Activated CD8-positive, alpha-beta T cell treated with anti-CD3 and anti-CD28 coated beads for 36 hours (primary cell): ENCODE measurements at places on chromosomes 12 and 14. TPM values are rescaled to one million over a fixed set of nuclear protein-coding genes. Genes with fewer than 3 reads are reported as not detected.

DNA sequence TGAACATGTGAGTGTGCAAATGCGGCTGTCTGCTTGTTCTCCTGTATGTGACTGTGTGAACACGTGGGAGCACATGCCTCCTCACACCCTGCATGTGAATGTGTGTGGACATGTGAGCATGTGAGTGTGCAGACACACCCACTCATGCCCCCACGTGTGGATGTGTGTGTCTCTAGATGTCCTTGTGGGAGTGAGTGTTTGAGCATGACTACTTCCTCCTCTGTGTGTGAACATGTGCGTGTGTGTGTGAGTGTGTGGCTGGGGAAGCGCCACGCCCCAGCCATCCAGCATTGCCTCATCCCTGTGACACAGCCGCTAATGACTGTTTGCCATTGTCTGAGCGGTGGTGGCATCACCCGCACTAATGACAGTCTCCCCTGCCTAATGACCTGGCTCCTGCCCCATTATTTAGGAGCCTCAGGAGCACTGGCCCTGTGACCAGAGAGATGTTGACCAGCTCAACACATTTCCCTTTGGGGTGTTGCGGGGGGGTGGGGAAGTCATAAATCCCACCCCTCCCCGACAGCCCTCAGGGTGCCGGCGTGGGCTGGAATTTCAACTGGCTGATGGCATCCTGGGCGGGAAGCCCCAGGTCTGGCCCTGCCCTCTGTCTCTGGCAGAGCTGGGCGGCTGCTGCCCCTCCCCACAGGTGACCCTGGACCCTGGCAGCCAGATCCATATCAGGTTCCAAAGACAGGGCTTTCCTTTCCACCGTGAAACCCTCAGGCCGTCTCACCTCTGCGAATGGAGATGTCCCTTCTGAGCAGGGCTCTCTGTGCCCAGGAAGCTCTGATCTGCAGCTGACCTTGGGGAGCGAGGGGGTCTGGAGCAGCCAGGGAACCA, 11.5 kb upstream of the KRT80 start:
- no peak overlapping the region for H3K4me3 ChIP-seq
- peaks cover 8% of the 10 kb centered on the region for H3K27me3 ChIP-seq
- H3K36me3 ChIP-seq, result no peaks in the 10 kb centered on the region
- H3K27ac ChIP-seq, result no peak overlapping the region
- H3K4me1 ChIP-seq, result peaks cover 6% of the 10 kb centered on the region
- DNase-seq, result peak; percentile 42

GRCh38 chr12:29073631-29074239, 75.3 kb upstream of the FAR2 start:
- H3K27ac ChIP-seq, result no peak overlapping the region
- DNase-seq, result peak; percentile 15
- peaks cover 10% of the 10 kb centered on the region for H3K27me3 ChIP-seq
- no peaks in the 10 kb centered on the region for H3K36me3 ChIP-seq

The KRT1 gene
- total RNA-seq, result not detected

- DNase-seq, result no peak
- peaks cover 29% of the 10 kb centered on the region for H3K27me3 ChIP-seq
- H3K36me3 ChIP-seq, result no peaks in the 10 kb centered on the region
- no peaks in the 10 kb centered on the region for H3K4me1 ChIP-seq
Observed at GRCh38 chr12:107857191-107857590, 82.7 kb downstream of the ASCL4 start.

The GLS2 gene
- total RNA-seq, result 7.3 TPM

DNA sequence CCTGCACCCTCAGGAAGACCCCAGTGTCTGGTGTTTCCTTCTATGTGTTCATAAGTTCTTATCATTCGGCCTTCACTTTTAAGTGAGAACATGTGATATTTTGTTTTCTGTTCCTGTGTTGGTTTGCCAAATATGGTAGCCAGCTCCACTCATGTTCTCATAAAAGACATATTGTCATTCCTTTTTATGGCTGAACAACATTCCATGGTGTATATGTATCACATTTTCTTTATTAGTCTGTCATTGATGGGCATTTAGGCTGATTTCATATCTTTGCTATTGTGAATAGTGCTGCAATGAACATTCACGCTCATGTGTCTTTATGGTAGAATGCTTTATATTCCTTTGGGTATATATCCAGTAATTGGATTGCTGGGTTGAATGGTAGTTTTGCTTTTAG, 645.1 kb downstream of the SLC16A7 start:
- no peak overlapping the region for H3K4me3 ChIP-seq
- DNase-seq, result no peak
- H3K27me3 ChIP-seq, result no peaks in the 10 kb centered on the region

DNA sequence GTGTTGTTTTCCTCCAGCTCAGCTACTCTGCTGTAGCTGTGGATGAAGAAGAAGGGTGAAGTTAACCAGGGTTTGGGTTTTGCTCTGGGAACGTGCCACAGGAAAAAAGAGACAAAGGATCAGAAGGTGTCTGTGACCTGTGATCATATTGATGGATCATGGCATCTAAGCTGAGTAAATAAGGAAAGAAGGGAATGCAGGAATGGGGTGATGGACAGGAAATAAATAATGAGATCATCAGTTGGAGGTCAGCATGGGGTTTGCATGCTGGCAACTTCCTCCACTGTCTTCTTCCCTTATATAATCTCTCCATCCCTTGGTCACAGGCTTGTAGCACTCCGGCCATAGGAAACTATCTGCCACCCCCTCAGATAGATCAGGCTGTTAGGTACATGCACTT, 430.3 kb upstream of the PDE3A start:
- no peak overlapping the region for H3K4me3 ChIP-seq
- no peak overlapping the region for H3K27ac ChIP-seq
- H3K36me3 ChIP-seq, result no peaks in the 10 kb centered on the region
- DNase-seq, result no peak

DNA sequence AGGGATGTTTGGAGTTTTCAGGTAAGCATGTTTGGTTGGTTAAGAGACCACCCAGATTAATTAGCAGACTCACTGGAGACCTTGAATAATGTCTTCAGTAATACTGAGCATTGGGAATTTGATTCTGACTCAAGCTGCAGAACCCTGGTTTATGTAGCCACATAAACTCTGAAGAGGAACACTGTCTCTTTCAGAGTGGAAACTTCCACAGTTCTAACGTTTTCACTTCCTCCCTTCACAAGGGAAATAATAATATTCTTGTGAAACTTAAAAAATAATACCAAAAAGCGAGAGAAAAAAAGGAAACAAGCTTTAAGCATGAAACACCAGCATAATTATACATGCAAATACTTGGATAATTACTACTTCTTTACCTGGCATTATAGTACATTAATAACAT, 40.0 kb upstream of the ST8SIA1 start:
- H3K4me3 ChIP-seq, result no peak overlapping the region
- no peaks in the 10 kb centered on the region for H3K36me3 ChIP-seq
- no peak for DNase-seq
- H3K27me3 ChIP-seq, result no peaks in the 10 kb centered on the region
- H3K27ac ChIP-seq, result no peak overlapping the region
- H3K4me1 ChIP-seq, result peaks cover 4% of the 10 kb centered on the region

The INHBC gene
- total RNA-seq, result 0.16 TPM

The TEX22 gene
- total RNA-seq, result 2.2 TPM

DNA sequence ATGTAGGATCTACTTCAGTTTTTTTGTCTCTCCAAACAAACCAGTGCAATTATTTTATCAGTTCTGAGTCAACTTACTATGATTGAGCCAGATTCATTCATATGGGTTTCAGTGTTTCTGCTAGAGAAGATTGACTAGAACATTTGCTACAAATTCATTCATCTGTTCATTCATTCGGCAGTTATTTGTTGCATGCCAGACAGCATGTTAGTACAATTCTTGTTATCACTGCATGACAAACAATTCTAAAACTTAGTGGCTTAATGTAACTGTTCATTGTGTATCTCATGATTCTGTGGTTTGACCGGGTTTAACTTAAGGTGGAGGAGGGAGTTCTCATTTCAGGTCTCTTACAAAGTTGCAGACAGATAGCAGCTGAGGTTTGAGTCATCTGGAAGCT, 52.3 kb downstream of the POLR3B start:
- no peak for DNase-seq
- H3K27me3 ChIP-seq, result no peaks in the 10 kb centered on the region
- H3K4me1 ChIP-seq, result peaks cover 7% of the 10 kb centered on the region
- peaks cover 24% of the 10 kb centered on the region for H3K36me3 ChIP-seq
- no peak overlapping the region for H3K27ac ChIP-seq

The PTPRR gene
- not detected for total RNA-seq

DNA sequence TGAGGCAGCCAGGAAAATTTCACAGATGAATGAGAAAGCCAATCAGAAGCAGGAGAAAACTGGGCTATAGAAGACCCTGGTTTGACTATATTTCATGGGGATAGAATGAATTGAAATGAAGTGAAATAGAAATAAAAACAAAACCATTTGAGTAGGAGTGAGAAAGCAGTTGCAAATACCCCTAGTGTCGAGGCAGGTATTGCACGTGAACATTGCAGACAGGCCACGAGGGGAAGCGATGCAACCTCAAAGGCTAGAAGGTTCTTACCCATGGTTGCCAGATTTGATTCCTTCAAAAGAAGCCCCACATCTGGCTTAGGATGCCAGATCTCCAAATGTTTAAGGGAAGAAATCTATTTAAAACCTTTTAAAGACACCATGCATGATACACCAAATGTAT, 648.9 kb downstream of the VRK1 start:
- no peaks in the 10 kb centered on the region for H3K27me3 ChIP-seq
- H3K27ac ChIP-seq, result no peak overlapping the region
- H3K4me3 ChIP-seq, result no peak overlapping the region
- DNase-seq, result peak; percentile 56
- H3K4me1 ChIP-seq, result peaks cover 26% of the 10 kb centered on the region

DNA sequence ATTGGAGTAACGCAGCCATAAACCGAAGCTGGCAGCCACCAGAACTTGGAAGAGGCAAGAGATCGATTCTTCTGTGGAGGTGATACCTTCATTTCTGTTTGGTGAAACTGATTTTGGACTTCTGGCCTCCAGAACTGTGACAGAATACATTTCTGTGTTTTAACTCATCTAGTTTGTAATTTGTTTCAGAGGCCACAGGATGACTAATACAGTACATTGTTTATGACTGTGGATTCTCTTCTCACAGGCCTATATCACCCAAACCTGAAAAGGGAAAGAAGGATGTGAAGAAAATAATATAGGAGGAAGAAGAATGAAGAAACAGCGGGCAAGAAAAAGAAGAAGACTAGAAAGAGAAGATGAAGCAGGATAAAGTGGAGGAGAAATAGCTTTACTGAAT, 263.8 kb upstream of the DIO2 start:
- no peak for DNase-seq
- H3K36me3 ChIP-seq, result peaks cover 2% of the 10 kb centered on the region
- no peak overlapping the region for H3K27ac ChIP-seq
- H3K27me3 ChIP-seq, result no peaks in the 10 kb centered on the region
- H3K4me3 ChIP-seq, result no peak overlapping the region
- H3K4me1 ChIP-seq, result no peaks in the 10 kb centered on the region

The KCNMB4 gene
- 1.0 TPM for total RNA-seq

GRCh38 chr12:131093604-131093955, 139.9 kb downstream of the ADGRD1 start:
- peaks cover 24% of the 10 kb centered on the region for H3K4me1 ChIP-seq
- H3K27ac ChIP-seq, result peak overlapping the region; percentile 69
- no peaks in the 10 kb centered on the region for H3K36me3 ChIP-seq
- peaks cover 5% of the 10 kb centered on the region for H3K27me3 ChIP-seq

GRCh38 chr14:51479584-51480325, 172.0 kb upstream of the FRMD6 start:
- H3K4me1 ChIP-seq, result no peaks in the 10 kb centered on the region
- no peak overlapping the region for H3K27ac ChIP-seq
- DNase-seq, result no peak
- H3K36me3 ChIP-seq, result no peaks in the 10 kb centered on the region
- H3K4me3 ChIP-seq, result no peak overlapping the region

DNA sequence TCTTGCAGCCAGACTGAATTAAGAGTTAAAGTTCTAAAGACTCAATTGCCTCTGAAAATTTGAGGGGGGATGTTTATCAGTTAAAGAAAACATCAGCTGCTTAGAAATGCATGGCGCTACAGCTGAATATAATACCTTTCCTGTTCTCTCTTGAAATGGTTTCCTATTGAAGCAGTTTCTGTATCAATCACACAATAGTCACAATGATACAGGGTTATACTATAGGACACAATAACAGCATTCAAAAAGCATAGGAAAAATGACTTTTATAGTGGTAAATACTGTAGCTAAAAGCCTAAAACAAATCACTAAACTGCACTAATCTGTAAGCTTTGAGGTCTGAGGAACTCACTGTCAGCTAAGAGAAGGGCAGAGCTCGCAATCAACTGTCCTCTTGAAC, 15.2 kb downstream of the MDGA2 start:
- no peak for DNase-seq
- H3K4me1 ChIP-seq, result no peaks in the 10 kb centered on the region
- H3K27me3 ChIP-seq, result no peaks in the 10 kb centered on the region
- H3K36me3 ChIP-seq, result no peaks in the 10 kb centered on the region

The PSMA3 gene
- total RNA-seq, result 378 TPM

The AMN1 gene
- total RNA-seq, result 4.1 TPM

- no peak for DNase-seq
- H3K27me3 ChIP-seq, result peaks cover 24% of the 10 kb centered on the region
- H3K27ac ChIP-seq, result no peak overlapping the region
- H3K4me3 ChIP-seq, result no peak overlapping the region
- H3K4me1 ChIP-seq, result peaks cover 18% of the 10 kb centered on the region
Observed at GRCh38 chr12:122200541-122201175, 2.9 kb upstream of the B3GNT4 start.

DNA sequence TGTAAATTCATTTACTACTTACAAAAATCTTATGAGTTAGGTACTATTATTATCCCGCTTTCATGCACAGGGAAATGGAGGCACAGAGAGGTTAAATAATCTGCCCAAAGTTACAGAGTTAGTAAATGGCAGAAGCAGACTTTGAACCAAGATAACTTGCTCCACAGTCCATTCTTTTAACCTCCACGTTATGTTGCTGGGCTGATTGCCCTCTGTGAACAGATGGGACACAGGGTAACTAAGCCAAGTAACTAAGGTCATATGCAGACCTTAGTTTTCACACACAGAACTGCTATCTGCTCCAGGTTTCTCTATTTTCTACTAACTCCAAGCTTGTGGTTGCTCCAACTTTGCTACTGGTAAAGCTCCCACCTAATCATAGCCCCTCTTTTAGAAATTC, 147.1 kb upstream of the IFNG-AS1 start:
- no peaks in the 10 kb centered on the region for H3K27me3 ChIP-seq
- H3K36me3 ChIP-seq, result no peaks in the 10 kb centered on the region
- H3K27ac ChIP-seq, result no peak overlapping the region
- H3K4me1 ChIP-seq, result no peaks in the 10 kb centered on the region

DNA sequence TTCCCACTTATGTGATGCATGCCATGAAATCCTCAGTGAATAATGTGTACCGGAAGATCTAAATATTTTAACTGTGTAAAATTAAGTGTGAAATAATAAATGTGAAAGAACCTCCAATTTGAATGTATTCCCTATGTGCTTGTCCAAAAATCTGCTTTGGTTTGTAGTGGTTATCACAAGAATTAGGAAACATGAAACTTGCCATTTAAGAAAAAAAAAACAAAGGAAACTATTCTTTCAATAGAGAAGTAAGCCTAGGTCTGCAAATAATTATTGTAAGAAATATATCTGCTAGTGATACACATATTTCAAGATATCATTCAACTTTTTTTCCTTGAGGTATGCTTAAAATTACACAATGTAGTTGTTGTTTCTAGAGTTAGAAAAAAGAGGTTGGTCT, 500.4 kb downstream of the SLC6A15 start:
- no peaks in the 10 kb centered on the region for H3K27me3 ChIP-seq
- H3K27ac ChIP-seq, result no peak overlapping the region
- H3K36me3 ChIP-seq, result no peaks in the 10 kb centered on the region
- no peak for DNase-seq
- H3K4me3 ChIP-seq, result no peak overlapping the region

- H3K27me3 ChIP-seq, result peaks cover 19% of the 10 kb centered on the region
- DNase-seq, result no peak
- no peak overlapping the region for H3K27ac ChIP-seq
Observed at GRCh38 chr12:89350260-89350629, 2.1 kb downstream of the DUSP6 start.
